ENCODE measurements at places on chromosomes 7 and 10. TPM values are rescaled to one million over a fixed set of nuclear protein-coding genes. Genes with fewer than 3 reads are reported as not detected.

LAMB4 gene
- not detected for total RNA-seq

FAM237B gene
- total RNA-seq, result not detected

PCLO gene
- total RNA-seq, result 0.67 TPM

GLI3 gene
- 10.0 TPM for total RNA-seq

SPRN gene
- 0.33 TPM for total RNA-seq

MCU gene
- 14.9 TPM for total RNA-seq

SPDYE16 gene
- 1.1 TPM for total RNA-seq

STK32C gene
- total RNA-seq, result 17.5 TPM

Measured in cardiac muscle cell (in vitro differentiated cells and primary cell).